ENCODE measurements at places on chromosomes 11 and 22.

DNA sequence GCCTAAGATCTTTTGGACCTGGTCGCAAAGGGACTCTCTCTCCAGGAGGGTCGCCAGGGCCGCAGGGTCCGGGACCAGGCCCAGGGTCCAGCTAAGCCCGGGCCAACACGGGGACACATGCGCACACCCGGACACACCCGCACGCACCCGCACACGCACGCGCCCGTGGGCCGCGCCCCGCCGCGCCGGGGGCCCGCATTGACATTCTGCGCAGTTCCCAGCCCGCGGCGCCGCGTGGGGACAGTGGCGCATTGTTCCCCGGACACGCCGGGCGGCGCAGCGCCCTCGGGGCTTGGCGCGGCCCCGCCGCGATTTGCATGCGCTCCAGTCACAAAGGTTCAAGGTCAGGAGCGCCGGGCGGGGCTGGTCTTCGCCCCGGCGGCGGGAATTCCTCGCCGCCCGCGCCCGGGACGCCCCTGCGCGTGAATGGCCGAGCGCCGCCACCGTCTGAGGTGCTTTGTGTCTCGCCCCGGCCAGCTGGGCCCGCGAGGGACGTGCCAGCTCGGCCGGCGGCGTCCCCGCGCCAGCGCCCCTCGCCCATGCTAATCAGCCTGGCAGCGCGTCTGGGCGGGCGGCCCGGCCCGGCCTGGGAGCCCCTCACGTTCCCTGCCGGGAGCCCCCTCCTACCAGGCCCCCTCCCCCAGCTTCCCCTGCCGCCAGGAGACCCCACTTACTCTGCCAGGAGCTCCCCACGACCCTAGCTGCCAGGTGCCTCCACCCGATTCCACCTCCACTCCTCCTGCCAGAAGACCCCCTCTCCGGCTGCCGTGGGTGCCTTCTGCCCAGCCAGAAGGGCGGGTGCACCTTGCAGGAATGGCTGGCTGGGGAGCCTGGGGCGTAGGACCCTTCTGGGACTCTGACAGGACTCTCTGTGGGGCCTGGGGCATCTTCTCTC is 50.5 kb upstream of the WNT7B start:
- DNase-seq = no peak

DNA sequence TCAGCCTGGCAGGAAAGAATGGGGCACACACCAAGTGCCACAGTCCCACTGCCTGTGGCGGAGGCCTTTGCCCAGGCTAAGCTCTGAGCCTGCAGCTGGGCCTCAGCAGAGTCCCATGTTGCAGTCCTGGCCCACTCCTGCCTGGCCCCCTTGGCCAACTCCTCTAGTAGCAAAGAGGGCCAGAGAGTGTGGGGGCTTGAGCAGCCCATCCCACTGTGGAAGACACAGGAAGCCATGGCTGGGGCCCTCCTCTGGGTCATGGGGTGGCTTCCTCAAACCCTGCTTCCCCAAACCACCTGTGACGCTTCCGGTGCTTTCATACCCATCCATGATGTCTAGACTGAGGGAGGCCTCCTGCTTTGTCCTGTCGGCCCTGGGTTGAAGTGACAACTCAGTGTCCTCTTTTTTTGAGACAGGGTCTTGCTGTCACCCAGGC is 5.8 kb downstream of the RPS19BP1 start:
- DNase-seq = no peak

DNA sequence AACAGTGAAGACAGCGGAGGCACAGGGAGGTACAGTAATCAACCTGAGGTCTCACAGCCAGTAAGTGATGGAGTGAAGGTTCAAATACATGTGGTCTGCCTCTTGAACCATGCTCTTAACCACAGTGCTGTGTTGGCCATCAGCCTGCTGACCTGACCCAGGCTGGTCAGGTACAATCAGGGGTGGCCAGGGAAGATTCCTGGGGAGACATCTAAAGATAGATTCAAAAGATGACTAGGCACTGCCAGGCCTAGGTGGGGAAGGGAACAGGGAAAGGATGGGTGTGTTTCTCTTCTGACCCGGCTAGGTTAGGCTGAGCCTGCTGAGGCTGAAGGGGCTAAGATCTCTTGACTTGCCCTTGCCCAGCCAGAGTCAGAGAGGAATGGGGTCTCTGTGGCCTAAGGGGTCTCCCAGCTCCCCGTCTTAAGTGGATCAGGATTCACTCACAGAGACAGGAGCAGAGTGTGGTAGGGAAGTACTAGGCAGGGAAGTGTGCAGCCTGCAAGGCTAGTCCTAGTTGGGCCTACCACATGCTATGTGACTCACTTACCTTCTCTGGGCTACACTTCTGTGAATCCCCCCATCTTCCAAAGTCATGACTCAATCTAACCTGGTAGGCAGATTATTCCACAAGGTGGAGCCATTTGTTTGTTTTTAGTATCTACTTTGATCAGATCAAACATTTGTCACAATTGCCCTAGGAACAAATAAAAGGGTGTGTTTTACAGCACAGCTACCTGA is 10.4 kb upstream of the SREBF2 start:
- peak; percentile 57 for DNase-seq

GRCh38 chr11:1748636-1749394 is 1.6 kb downstream of the IFITM10 start:
- no peak for DNase-seq

GRCh38 chr11:128697645-128698174 is 3.8 kb downstream of the FLI1 start:
- DNase-seq = no peak

GRCh38 chr11:126740846-126741245 is 259.7 kb downstream of the KIRREL3 start:
- DNase-seq = no peak

- no peak for DNase-seq
Observed at GRCh38 chr11:126329644-126330211, 25.8 kb upstream of the ST3GAL4 start.

DNA sequence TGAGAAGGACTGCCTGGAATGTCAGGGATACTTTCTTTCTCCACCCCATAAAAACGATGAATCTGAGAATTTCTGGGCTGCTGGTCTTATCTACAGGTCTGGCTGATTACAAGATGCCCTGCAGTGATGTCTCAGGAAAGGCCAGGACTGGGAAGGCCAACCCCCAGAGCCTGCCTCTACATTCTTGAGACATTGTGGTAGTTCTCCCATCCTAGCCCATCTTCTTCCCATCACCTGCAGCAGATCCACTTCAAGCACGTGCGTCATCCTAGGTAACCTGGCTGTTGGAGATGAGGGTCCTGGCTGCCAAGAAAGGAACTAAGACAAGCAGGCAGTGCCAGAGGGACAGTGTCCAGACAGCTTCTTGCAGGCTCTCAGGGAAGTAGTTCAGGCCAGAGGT is 44.1 kb upstream of the E2F8 start:
- no peak for DNase-seq

DNA sequence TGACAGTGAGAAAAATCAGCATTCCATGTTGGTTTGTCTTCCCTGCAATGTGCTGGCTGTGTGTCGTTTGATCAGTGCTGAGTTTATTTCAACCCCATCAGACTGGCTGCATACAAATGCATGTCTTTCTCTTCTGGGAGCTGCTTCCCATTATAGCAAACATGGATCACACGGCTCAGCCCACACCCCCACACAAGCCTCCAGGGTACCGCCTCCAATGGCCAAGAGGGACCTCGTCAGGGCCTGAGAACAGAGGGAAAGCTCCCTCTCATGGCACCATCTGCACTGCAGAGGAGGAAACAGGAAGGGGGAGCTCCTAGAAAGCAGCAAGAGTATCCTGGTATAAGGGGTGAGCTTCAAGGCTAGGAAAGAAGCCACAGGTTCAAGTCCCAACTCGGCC is 214.2 kb downstream of the LARGE1 start:
- no peak for DNase-seq

DNA sequence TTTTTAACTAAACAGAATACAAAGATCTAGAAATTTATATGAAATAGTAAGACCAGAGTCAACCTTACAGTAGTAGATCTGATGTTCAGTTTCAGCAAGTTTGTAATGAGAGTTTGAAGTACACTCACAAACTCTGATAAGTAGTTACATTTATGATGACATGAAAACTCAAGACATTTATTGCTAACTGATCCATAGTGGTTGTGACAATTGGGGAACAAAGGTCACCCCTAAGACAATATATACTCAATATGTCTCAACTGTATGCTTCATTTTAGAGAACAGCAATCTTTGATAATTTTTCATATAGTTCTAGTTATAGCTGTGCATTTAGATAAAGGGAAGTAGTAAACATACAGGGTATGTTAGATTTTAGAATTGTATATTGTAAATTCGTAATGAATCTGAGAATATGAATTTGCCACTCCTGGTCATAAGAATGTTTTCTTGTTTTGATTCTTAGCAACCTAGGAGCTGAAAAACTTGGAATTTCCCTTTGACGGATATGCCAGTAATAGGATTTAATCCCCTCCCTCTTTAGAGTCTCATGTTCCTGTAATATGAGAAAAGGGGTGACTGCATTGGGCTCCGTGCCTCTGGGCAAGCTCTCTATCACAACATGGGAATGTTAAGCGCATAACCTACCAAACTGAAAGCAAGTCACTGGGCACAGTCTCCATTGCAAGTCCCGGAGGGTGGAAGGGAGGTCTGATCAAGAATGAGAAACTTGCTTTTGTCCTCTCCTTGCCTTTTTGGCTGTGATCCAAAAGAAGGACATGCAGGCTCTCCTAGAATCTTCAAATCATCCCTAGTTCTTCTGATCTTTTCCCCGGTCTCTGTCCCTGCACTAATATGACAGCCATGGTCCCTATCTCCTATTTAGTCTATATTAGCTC is 11.4 kb downstream of the OR10D3 start:
- DNase-seq = no peak

DNA sequence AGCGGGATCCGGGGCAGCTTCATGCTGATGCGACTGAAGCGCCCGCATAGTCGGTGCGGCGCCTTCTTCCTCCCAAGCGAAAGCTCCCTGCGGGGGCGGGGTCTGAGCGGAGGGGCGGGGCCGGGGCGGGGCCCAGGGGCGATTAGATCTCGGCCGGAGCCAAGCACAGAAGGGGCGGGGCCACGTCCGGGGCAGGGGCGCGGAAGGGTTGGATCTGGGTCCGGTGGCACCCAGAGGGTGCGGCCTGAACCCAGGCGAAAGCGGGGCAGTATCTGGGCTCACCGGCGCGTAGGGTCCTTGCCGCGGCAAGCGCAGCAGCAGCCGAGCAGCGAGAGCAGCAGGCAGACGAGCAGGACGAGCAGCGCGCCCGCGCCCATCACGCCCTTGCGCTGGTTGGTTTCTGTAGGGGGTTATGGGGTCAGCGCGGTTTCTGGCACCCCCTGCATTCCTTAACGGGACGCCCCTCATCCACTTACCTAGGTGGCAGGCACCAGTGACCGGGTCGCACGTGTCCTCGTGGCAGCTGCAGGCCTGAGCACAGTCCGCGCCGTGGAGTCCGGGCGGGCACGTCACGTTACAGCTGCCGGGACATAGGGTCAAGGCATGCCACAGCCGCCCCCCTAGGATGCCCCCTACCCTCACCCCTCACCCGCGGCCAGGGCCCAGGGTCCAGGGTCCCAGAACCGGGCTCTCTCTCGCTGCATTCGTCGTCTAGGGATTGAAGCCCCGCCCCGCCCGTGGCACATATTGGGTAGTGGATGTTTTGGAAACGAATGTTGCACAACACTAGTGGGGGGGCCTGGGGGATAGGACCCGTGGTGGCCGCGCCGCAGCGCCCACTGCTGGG is 8.1 kb downstream of the SCARF2 start:
- DNase-seq = no peak

- DNase-seq = no peak
Observed at GRCh38 chr11:121449123-121449522, 3.0 kb upstream of the SORL1 start.

- no peak for DNase-seq
Observed at GRCh38 chr11:114315749-114316368, 19.7 kb downstream of the NNMT start.

GRCh38 chr11:68469642-68470041 is 9.1 kb downstream of the PPP6R3 start:
- no peak for DNase-seq

DNA sequence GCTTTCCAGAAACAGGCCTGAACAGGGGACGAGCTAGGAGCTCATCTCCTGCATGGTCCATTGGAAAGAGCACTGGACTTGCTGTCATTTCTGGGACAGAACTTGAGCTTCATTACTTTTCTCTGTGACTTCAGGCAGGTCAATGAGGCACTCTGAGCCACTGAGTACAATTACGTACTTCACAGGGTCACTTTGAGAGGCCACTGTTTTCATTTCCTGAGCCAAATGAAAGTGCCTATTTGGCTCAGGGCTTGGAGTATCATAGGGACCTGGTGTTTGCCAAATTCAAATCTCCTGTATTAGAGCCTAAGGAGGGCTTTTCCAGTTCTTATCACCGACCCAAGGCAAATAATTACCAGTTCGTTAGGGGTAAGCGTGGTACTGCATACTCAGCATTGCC is 319.3 kb downstream of the CADM1 start:
- DNase-seq = no peak

DNA sequence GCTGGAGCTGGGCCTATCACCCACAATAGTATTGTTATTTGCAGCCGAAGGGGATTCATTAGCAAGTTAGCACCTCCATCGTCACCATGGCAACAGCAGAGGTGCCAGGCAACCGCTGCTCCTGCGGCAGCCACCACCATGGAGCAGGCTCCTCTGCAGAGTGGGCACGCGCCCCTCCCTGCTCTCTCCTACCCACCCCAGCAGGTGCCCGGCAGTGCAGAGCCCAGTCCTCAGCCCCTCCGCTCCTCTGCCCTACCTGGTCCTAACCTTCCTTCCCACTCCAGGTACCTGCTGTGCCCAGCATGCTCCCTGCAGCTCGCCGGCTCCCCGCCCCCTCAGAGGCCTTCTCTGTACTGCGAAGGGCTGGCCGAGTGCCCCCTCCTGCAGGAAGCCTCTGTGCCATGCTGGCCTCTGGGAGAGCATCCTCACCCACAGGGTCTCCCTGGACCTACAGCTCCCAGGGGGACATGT is 3.6 kb downstream of the DUSP8 start:
- DNase-seq = peak; percentile 16

DNA sequence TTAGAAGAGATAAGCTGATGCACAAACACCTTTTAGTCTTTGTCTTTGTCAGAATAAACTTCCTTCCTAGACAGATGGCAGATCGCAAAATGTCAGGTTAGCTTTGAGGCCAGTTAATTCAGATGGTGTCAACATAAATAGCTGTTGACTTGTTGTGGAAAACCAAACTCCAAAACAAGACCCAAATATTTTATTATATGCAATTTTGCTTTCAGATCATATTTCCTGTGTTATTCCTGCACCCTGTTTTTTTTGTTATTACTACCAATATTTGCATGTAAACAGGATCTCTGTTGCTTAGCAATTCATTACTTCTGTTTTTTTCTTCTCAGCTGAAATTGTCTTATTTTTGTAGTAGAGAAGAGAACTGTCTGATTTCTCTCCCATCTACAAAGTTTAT is 316.0 kb downstream of the ETS1 start:
- DNase-seq = no peak

GRCh38 chr11:45803971-45804760 is 783 bp upstream of the SLC35C1 start:
- DNase-seq = no peak

Data from NCI-H1694 (cell line).